ENCODE measurements at places on chromosomes 11 and 22. TPM values are rescaled to one million over a fixed set of nuclear protein-coding genes. Genes with fewer than 3 reads are reported as not detected.

RRM1 gene
- 217 TPM for total RNA-seq

RCOR2 gene
- 0.82 TPM for total RNA-seq

CRYBB3 gene
- total RNA-seq, result 0.26 TPM

FDXACB1 gene
- 9.9 TPM for total RNA-seq

PCNX3 gene
- total RNA-seq, result 42.6 TPM

YPEL1 gene
- total RNA-seq, result 0.60 TPM

SGSM1 gene
- 0.04 TPM for total RNA-seq

LDHAL6A gene
- total RNA-seq, result not detected

C11orf97 gene
- not detected for total RNA-seq

CLDN5 gene
- not detected for total RNA-seq

PATE2 gene
- total RNA-seq, result not detected

ACCS gene
- total RNA-seq, result 4.9 TPM

TMPRSS4 gene
- total RNA-seq, result not detected

SCN3B gene
- not detected for total RNA-seq

CCDC73 gene
- not detected for total RNA-seq

CCDC34 gene
- 35.1 TPM for total RNA-seq

CCDC134 gene
- 15.8 TPM for total RNA-seq

SLC37A2 gene
- 0.47 TPM for total RNA-seq

TMEM45B gene
- total RNA-seq, result 0.64 TPM

RASGRP2 gene
- 4.6 TPM for total RNA-seq

MMP12 gene
- total RNA-seq, result not detected

CBLIF gene
- not detected for total RNA-seq

MMP27 gene
- not detected for total RNA-seq

POU2AF3 gene
- not detected for total RNA-seq

DTX4 gene
- total RNA-seq, result 0.49 TPM

DAGLA gene
- total RNA-seq, result 0.22 TPM

OR5P2 gene
- total RNA-seq, result not detected

GLYATL1B gene
- total RNA-seq, result not detected

TIMM10 gene
- 134 TPM for total RNA-seq

OR2AT4 gene
- not detected for total RNA-seq

KCNQ1OT1 gene
- total RNA-seq, result 0.14 TPM

IRF7 gene
- total RNA-seq, result 60.6 TPM

EMID1 gene
- total RNA-seq, result not detected

CHST1 gene
- total RNA-seq, result not detected

IL17REL gene
- not detected for total RNA-seq

PGAP2 gene
- 35.4 TPM for total RNA-seq

KLHL35 gene
- 0.21 TPM for total RNA-seq

DSCAML1 gene
- total RNA-seq, result 0.94 TPM

Measured in activated naive CD8-positive, alpha-beta T cell treated with anti-CD3 and anti-CD28 coated beads for 36 hours (primary cell).